ENCODE measurements at places on chromosomes 11 and 22.
A peak's percentile ranks its signal among the peaks of the same experiment; 100 is the strongest.

DNA sequence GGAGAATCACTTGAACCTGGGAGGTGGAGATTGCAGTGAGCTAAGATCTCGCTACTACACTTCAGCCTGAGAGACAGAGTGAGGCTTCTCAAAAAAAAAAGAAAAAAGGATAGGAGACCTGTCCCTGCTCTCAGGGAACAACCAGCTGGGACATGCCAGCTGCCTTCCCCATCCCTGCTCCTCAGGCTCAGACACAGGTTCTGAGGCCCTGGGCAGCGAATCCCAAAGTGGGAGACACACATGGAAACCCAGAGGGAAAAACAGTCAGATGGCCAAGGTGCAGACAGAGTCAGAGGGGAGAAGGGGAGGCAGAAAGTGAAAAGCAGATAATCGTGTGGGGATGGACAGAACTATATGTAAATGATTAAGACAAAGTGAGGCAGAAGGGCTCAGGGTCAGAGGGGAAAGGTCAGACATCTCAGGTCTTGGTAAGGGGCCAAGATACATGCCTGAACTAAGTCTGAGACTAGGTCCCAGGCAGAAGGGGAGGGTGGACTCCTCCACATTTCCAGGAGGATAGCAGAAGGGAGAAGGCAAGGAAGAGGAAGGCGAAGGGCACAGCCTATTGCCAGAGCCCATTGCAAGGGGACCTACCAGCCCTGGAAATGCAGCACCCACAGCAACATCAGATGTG, 14.2 kb downstream of the STARD10 start:
- no peak for DNase-seq

GRCh38 chr22:50516068-50516467, 8.0 kb downstream of the NCAPH2 start:
- DNase-seq, result no peak

DNA sequence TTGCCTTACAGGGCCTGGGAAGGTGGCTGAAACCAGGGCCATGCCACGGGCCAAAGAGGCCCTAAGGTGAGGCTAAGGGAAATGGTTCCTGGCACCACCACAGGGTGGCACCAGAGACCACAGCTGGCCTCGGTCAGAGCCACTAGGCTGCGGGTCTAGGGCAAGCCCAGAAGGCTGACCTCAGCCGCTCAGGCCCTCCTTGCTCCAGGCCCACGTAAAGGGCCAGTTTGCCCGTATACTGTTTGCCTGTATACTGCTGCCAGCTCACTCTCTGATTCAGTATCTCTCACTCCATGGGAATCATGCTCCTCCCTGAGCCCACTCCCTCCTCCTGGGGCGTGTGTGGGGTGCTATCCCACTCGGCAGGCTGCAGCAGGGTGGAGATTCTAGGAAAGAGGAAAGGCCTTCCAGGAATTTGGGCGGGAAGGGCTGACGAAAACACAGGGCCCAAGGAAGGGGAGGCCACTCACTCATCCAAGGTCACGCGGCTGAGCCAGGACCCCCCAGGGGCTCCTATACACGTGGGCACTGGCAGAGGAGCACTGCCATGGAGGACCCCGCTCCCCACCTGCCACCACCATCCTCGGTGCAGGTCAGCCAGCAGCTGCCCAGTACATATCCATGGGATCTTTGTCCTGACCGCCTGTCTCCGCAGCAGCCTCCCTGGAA, 62.4 kb downstream of the NECTIN1 start:
- peak; percentile 58 for DNase-seq

DNA sequence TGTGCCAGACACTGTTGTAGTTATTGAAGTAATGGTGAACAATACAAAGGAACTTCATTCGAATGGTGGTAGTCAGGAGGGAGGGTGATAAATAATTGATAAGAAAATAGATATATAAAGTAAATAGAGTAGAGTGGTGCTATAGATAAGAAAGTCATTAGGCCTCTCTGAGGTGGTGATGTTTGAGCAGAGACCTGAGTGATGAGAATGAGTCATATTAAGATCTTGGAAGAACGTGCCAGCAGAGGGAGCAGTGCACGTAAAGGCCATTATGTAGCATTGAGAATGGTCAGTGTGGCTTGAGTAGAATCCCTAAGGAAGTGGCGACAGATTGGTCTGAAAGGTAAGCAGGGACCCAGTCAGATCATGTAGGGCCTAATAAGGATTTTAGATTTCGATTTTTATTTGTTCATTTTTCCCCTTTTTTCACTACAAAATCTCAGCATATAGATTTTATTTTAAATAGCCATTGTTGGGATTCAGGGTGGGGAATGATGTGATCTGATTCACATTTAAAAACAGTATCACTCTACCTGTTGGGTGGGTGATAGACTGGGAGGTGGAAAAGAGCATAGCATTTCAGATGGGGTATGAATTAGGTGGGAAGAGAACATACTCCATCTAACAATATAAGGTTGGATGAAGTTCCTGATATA, 44.7 kb downstream of the CCDC90B start:
- DNase-seq, result peak; percentile 13

DNA sequence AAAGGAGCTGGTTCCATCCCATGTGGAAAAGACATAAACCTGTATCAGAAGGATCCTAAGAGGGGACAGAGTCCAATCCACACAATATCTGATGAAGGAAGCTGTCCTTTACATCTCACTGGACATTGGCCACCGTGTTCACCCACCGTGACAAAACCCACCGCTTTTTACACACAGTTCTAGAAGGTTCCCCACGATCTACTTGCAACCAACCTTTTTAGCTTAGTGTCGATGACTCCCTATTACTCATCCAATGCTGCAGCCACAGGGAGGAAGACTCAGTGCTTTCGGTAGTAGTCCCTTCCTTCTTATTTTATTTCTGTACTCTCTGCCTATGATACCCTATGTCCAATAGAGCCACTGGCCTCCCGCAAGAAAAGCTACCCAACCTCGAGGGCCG, 65.4 kb downstream of the MAPK1 start:
- no peak for DNase-seq

GRCh38 chr22:38957046-38957770, at the start of gene APOBEC3A:
TSS of gene APOBEC3A (plus strand) at chr22:38957609. CDS start at chr22:38957692, 83 bp downstream.
- DNase-seq, result no peak

Measured in CD4-positive, alpha-beta T cell treated with Interleukin-12 subunit alpha and Interleukin-12 subunit beta, for 1 hour (primary cell).